ENCODE measurements at places on chromosomes 4 and X.

DNA sequence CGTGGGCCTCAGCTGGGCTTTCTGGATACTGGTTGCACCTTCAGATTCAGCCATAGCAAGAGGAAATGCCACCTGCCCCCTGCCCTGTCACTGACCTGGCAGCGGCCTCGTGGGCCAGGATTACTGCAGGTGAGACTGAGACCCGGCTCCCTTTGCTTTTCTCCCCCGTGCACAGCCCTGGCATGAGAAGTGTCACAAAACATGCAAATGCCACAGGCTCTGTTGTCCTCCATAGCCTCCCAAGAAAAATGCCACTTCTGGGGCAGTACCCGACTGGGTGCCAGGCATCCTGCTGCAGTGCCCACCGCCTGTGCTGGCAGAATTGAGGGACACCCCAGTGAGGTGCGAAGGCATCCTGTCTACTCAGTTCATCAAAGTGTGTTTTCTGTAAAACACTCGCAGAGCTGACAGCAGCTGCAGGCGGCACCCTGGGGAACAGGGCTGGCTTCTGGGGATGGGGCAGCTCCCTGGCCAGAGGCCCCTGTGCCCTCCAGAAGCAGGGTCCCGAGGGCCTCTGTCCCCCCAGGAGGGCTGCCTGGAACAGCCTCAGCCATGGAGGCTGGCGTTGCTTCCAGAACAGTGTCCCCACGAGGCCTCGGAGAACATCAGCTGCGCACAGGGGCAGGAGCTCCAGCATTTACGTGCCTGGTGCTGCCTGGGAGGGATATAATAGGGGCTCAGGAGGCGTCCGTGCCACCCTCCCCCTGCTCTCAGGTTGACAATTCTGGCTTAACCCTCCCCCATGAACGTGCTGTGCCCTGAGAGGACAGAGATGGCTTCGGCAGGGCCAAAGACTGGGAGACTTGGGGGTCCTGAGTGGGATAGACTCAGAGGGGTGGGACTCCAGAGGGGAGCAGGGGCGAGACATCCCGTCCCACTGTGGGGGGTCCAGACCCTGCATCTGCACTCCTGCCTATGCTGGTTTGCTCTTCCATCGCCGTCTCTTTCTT is 99.5 kb upstream of the NKX1-1 start:
- DNase-seq = no peak

GRCh38 chr4:181822005-181822375 is 421.2 kb upstream of the TENM3 start:
- DNase-seq = no peak

DNA sequence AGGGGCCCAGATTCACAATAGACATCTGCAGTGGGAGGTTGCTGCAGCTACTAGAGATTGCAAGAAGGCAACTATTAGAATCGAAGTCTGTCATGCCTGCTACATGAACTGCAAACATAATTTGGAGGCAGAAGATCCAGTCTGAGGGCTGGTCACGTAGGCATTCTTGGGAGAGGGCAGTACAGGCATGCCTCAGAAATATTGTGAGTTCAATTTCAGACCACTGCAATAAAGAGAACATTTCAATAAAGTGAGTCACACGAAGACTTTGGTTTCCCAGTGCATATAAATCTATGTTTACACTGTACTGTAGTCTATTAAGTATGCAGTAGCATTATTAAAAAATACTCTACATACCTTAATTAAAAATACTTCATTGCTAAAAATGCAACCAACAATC is 585.8 kb upstream of the FAT1 start:
- no peak for DNase-seq

GRCh38 chrX:22533898-22534297 is 261.2 kb downstream of the CBLL2 start:
- no peak for DNase-seq

- DNase-seq = no peak
Measured at GRCh38 chr4:78610546-78611214, 59.1 kb downstream of the ANXA3 start.

GRCh38 chr4:164894702-164895101 is 17.7 kb downstream of the APELA start:
- no peak for DNase-seq

GRCh38 chrX:20718592-20719380 is 452.1 kb upstream of the RPS6KA3 start:
- DNase-seq = no peak

- DNase-seq = no peak
Measured at GRCh38 chrX:119512146-119512800, 44.0 kb downstream of the SLC25A5 start.

DNA sequence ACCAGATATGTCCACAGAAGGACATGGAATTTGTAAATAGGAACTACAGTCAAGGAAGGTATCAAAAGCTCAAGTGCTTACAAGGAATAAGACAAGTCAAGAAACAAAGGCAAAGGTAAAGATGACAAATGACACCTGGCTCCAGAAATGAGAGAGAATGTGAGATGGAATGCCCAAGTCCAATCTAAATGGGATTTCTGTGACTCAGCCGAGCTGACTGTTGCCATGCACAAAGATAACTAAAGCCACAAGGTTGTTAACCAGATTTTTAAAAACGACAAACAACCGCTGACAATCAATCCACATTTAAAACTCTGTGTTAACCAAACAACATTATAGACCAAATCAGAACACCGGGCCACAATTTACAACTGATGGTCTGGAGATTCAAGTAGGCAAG is 1.1 kb downstream of the NFXL1 start:
- no peak for DNase-seq

GRCh38 chr4:188660796-188661195 is 521.6 kb downstream of the TRIML1 start:
- no peak for DNase-seq

DNA sequence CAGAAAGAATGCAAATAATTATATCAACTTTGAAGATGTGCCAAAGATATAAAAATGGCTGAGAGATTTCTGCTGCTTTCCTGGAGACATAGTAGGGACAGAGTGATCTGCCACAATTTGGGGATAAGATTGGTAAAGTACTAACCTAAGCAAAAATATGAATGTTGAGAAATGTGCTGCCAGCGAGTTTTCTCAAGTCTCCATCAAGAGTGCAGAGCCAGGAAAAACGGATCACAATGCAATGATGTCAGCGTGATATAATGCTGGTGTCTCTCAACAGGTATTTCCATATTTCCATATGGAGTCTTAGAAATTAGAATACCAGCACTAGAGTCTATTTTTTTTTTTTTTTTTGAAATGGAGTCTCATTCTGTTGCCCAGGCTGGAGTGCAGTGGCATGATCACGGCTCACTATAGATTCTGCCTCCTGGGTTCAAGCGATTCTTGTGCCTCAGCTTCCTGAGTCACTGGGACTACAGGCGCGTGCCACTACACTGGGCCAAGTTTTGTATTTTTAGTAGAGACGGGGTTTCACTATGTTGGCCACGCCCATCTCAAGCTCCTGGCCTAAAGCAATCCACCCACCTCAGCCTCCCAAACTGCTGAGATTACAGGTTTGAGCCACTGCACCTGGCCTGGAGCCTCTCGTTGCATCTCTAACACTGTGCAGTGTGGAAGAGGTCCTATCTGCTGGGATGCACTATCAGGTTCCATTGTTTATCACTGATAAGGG is 893.5 kb downstream of the TRIML1 start:
- DNase-seq = no peak

DNA sequence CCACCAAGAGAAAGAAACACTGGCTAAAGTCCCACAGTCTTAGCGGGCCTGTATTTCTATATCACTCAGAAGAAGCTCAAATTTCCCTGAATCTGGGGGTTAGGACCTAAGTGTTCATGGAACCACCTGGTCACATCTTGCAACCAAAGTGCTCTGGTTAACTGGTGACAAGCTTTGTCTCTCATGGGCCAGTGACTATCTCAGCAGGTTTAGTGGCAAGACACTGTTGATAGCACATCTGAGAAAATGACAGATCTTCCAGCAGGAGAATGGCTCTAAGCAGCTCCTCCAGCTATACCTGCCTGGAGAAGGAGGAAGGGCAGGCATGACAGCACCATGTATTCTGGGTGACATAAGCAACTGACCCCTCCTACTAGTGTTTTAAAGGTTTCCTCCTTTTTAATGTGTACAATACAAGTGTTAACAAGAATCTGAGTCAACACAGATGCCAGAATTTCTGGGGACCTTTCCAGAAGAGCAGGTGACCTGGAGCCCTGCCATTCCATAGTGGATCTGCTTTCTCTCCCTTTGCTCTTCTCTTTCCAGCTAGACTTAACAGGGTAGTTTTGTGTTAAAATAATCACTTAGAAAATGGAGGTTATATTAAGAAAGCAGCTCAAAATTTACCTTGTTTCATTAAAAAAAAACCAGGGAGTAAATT is 17.3 kb upstream of the QRFPR start:
- DNase-seq = no peak

GRCh38 chrX:18620349-18620748 is 51.6 kb downstream of the RS1 start:
- no peak for DNase-seq

GRCh38 chrX:56222473-56223000 is 9.6 kb upstream of the KLF8 start:
- no peak for DNase-seq

- no peak for DNase-seq
Measured at GRCh38 chr4:20684852-20685763, 15.2 kb upstream of the PACRGL start.

GRCh38 chr4:47907089-47907646 is 7.2 kb downstream of the NFXL1 start:
- no peak for DNase-seq

DNA sequence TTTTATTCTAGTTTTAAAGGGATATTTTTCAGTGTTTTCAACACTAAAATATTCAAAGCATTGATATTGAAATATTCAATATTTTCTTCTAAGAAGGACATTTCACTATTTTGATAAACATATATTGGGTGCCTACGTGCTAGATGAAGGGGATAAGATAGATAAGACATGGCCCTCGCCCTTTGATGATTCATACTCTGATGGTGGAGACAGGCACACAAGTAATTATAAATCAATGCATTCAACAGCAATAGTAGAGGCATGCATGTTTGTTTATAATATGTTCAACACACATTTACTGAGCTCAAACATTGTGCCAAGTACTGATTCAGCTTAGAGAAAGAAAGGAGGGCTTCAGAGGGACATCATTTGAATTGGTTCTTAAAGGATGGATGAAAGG is 22.7 kb downstream of the TMEM47 start:
- no peak for DNase-seq

DNA sequence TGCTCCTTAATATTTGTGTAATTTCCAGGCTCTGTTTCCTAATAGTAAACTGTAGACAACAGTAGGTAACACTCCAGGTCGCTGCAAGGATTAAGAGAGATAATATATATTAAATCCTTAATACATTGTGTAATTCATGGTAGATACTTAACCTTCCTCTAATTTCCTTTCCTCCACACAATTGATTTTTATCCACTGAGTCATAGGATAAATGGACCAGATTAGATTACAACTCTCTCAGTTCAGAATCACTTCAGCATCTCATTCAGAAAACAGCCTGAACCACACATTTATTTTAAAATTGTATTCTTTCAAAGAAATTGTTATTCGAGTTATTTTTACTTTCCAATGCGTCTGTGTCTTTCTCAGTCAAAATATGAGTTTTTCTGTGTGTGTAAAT is 17.1 kb downstream of the GK2 start:
- no peak for DNase-seq

GRCh38 chr4:169236873-169237626 is 33.7 kb downstream of the SH3RF1 start:
- DNase-seq = no peak

Measured in cortex of kidney (tissue), 1 donor.